GM20000 (cell line): ENCODE measurements at places on chromosomes 1 and 21.

- DNase-seq = no peak
These were observed 2.6 kb downstream of the IRF2BP2 start for GRCh38 chr1:234607109-234608024.

GRCh38 chr1:244021427-244021826 is 29.7 kb upstream of the ZBTB18 start:
- DNase-seq = no peak

DNA sequence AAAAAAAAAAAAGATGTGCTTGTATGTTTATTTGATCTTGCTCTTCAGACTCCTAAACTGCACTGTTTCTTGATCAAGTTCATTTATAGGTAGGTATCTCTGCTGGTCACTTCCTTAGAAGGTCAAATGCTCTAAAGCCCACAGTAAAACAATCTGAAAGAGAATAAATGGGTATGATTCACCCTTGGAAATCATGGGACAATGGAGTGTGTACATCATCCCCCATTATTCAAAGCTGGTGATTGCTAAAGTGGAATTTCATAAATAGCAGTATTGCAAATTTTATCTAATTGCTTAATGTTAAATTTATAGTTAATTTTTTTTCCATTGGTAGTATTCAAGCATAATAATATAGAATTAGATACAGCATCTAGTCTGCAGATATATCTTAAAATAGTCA is 53.4 kb downstream of the MIER1 start:
- no peak for DNase-seq

- no peak for DNase-seq
These were observed 66.1 kb upstream of the AKT3 start for GRCh38 chr1:243916160-243916559.

GRCh38 chr1:225903623-225904022 is 14.7 kb upstream of the LEFTY1 start:
- DNase-seq = no peak

DNA sequence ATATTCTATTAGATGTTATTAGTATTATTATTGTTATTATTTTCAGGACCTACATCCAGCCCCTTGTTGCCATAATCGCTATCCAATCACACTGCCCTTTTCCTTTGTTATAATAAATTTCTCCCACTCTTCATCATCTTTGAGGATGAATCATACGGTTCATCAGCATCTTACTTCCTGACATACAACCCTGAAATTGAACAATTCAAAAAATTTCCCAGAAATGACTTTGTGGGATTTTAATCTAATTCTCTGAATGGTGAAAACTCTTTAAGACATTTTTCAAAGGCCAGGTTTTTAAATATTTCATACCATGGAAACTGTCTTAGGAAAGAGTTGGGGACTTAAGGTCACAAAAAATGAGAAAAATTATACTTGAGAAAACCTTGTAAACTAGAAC is 353.5 kb downstream of the ST6GALNAC3 start:
- DNase-seq = no peak

GRCh38 chr1:203055161-203055799 is 29.0 kb downstream of the PPFIA4 start:
- no peak for DNase-seq

- DNase-seq = no peak
These were observed 896.3 kb downstream of the TTLL7 start for GRCh38 chr1:83102630-83103071.

DNA sequence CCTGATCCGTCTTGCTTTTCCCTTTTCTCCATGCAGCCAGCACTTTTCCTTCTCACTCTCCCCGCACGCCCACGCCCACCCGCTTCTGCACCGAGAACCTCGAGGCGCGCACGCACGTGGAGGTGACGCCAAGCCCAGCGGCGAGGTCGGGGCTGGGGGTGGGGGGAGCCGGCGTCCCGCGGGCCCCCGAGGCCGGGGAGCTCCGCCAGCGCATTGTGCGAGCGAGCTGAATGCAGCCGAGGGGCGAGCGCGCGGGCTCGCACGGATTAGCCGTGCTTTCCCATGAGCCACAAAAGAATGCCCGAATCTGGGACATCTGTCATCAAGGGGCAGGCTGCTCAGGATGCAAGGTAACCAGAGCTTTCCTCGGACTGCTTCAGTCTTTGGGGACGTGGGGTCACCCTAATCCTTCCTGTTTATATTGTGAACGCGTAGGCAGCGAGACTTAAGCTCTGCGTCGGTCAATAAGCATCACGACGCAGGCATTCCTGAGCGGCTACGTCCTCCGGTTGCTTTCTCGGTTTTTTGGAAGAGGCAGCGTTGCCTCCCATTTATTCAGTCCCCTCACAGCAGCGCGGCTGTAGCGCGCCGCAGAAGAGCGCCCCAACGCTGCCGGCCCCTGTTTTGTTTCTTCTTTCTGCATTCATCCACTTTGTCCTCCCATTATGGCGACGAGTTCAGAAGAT is 67.3 kb upstream of the AKT3 start:
- no peak for DNase-seq

DNA sequence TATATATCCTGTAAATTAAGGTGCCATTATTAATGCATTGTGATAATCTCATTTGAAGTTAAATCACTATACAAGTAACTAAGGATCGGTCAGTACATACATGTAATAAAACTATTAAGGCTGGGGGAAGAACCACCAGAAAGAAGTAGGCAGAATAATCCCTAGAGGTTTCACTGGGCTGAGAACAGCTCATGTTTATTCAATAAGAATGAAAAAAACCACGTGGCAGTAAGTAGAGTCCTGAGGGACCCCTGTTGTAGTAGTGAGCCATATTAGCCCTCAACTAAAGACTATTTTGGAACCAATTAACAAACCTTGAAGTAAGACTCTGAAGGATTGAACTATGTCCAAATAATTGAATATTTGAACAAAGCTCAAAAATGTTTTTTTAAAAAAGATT is 46.9 kb upstream of the ADAM30 start:
- no peak for DNase-seq

- DNase-seq = no peak
These were observed 53.0 kb upstream of the ADORA3 start for GRCh38 chr1:111556325-111557037.

- DNase-seq = no peak
These were observed 77.1 kb downstream of the HLCS start for GRCh38 chr21:36889401-36889800.

GRCh38 chr1:39996396-39997004 is 41.6 kb downstream of the MFSD2A start:
- no peak for DNase-seq

- DNase-seq = no peak
These were observed 631.6 kb upstream of the CAMK1G start for GRCh38 chr1:208951908-208952307.

GRCh38 chr1:48677306-48678287 is 99.1 kb downstream of the BEND5 start:
- peak; percentile 54 for DNase-seq

DNA sequence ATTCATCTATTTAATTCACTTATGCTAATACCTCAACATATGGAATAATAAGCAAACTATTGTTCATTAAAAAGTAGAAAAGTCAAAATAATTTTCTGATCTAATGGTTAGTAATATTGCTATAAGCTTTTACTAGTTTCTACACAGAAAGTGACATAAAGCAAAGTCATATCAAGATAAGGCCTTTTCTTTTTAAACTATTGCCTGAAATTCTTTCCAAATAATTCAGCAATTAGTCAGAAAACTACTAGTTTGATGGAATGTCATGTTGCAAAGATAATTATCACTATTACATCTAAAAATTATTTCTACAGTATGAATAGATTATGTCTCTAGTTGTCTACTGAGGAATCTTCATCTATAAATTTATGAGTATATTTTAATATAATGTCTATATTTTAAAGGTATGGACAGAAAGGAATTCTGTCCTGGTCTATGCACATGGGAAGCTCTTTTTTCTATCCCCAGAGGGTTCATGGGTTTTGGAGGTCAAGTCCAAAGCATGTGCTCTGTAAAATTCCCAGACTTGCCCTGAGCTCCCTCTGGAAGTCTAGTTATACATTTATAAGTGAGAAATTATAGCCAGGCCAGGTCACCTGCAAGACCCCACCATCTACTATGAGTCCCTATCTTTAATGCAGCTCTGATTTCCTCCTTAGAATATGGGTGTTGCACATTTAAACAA is 84.6 kb upstream of the DPYD start:
- DNase-seq = no peak

DNA sequence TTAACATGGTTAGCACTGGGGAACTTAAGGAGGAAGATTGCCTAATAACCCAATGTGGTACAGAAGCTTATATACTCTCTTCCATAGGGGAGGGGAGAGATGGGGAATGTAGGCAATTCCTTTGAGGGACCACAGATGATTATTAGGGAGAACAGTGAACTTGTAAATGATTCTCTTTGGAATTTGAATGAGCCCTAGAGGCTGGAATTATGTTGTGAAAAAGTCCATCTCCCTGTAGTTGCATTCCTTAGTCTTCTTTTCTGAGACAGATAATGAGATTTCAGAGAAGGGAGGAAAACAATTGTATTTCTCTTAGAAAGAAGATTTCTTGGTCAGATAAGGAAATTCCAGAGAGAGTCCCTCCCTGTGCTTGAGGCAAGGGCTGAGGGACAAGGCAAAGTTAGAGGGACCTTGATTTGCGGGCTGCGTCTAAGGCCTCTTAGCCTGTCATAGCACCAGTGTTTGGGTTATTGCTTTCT is 89.0 kb upstream of the HMCN1 start:
- no peak for DNase-seq

DNA sequence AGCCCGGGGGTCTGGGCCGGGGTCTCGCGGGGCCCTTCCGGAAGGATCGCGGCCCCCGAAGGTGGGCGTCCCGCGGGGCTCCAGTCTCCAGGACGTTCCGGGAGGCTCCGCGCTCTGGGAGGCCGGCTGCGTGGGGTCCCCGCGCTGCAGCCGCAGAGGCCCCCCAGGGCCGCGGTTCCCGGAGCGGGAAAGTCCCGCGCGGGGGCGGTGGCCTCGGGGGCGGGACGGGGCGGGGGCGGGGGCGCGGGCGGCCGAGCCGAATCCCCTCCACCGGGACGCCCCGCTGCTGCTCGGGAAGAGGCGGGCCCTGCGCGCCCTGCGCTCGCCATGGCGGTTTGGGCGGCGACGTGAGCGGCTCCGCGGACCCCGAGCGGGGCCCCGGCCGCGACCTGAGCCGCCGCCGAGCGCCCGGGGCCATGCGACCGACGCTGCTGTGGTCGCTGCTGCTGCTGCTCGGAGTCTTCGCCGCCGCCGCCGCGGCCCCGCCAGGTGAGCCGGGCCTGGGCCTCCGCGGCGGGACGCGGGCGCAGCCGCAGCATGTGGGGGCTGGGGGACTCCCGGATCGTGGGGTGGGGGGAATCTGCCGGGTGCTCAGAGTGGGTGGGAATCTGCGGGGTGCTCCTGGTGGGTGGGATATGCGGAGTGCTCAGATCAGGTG is at the start of gene IFNGR2:
IFNGR2 (plus strand) TSS at position 286 of the 658 bp plus-strand sequence; CDS start at position 417, 131 bp downstream.
- peak; percentile 86 for DNase-seq

GRCh38 chr1:224447251-224447650 is 12.7 kb upstream of the WDR26 start:
- DNase-seq = no peak

DNA sequence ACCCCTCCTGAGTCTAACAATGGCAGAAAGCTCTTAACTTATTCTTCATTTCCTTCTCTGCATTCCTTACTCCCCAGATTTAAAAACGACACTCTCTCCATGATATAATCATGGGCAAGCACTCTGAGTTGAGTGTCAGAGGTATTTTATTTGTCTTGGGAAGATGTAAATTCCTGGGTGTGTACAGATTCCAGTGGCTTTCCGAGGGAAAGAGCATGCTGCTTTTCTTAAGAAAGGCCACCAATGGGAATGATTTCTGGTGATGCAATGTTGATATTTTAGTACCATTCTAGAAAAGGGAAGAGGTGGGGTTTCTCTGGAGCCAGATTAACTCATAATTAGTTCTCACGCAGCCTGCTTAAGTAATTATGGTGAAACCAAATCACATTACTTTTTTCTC is 47.8 kb upstream of the BTG3 start:
- no peak for DNase-seq

GRCh38 chr1:73801912-73802429 is 396.0 kb downstream of the LRRIQ3 start:
- DNase-seq = no peak
